ENCODE measurements at places on chromosomes 2 and 18. TPM values are rescaled to one million over a fixed set of nuclear protein-coding genes. Genes with fewer than 3 reads are reported as not detected.

DNA sequence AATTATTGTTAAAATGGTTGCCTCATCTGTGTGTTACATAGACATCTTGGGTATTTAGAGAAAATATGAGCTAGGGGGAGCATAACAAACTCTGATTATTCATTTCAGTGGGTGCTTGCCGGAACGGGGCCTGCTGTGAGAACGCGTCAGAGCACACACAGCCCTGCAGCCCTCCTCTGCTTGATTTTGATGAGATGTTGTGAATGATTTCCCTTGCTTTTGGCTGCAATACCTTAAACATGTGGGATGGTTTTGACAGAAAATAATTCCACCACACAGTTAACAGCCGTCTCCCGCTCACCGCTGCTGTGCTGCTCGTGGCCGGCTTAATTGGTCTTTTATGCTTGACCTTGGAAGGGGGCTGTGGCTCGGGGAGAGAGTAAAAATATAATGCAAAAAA lies 49.9 kb upstream of the TXNDC2 start:
- peak overlapping the region; percentile 67 for H3K27ac ChIP-seq
- peaks cover 70% of the 10 kb centered on the region for H3K4me1 ChIP-seq
- H3K27me3 ChIP-seq = no peaks in the 10 kb centered on the region
- peaks cover 11% of the 10 kb centered on the region for H3K36me3 ChIP-seq
- no peak for DNase-seq

DNA sequence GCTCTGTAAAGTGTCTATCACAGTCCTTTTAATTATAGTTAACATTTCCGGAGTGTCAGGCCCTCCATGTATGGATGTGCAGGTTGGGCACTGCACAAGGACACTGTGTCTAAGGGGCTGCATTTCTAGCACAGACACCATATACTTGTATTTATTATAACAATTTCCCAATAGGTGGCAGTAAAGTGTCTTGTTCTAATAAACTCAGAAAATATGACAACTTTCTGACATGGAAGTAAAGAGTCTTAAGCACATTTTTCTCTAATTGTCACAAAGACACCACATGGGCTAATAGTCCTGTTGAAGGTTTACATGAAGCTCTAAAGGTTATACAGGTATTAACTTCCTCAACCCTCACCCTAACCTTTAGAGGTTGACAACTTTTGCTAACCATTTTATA lies 156.6 kb downstream of the DYSF start:
- no peaks in the 10 kb centered on the region for H3K36me3 ChIP-seq
- no peak for DNase-seq
- no peak overlapping the region for H3K27ac ChIP-seq
- peaks cover 24% of the 10 kb centered on the region for H3K4me1 ChIP-seq

- H3K4me3 ChIP-seq = no peak overlapping the region
- H3K4me1 ChIP-seq = peaks cover 21% of the 10 kb centered on the region
- H3K36me3 ChIP-seq = no peaks in the 10 kb centered on the region
Measured at GRCh38 chr2:235011929-235012631, 60.3 kb downstream of the SH3BP4 start.

DNA sequence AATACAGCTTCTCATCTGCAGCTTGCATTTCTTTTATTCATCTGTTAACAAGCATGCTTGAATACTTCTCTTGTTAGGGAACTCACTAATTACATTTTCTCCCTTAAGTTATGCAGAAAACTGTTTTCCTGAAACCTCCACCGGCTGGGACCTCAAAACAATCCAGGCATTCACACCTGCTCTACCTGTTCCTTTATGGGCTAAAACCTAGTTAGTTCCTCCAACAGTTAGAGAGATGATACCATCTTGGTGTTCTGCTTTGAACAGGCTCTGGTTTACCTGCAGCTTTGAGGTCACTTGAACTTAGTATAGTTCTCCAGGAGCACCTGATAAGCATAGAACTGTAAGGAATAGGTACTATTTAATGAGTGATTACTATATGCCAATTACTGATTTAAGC lies 6.1 kb downstream of the PLEK start:
- H3K36me3 ChIP-seq = no peaks in the 10 kb centered on the region
- H3K4me3 ChIP-seq = no peak overlapping the region
- no peaks in the 10 kb centered on the region for H3K4me1 ChIP-seq
- DNase-seq = no peak

GRCh38 chr2:20619624-20620024 lies 31.3 kb downstream of the HS1BP3 start:
- DNase-seq = no peak
- no peaks in the 10 kb centered on the region for H3K27me3 ChIP-seq
- H3K36me3 ChIP-seq = peaks cover 51% of the 10 kb centered on the region
- H3K4me1 ChIP-seq = peaks cover 74% of the 10 kb centered on the region
- H3K4me3 ChIP-seq = no peak overlapping the region
- H3K27ac ChIP-seq = peak overlapping the region; percentile 99

- no peak for DNase-seq
- no peak overlapping the region for H3K27ac ChIP-seq
- no peaks in the 10 kb centered on the region for H3K36me3 ChIP-seq
- no peak overlapping the region for H3K4me3 ChIP-seq
Measured at GRCh38 chr2:197315371-197315770, 4.8 kb upstream of the ANKRD44 start.

Gene WDR33
- 35.3 TPM for total RNA-seq

Gene PREPL
- 35.1 TPM for total RNA-seq

Gene CHPF
- 67.5 TPM for total RNA-seq

Gene SCN9A
- 7.8 TPM for total RNA-seq

Measured in esophagus muscularis mucosa (tissue), 4 donors.